ENCODE measurements at places on chromosomes 1 and 21. TPM values are rescaled to one million over a fixed set of nuclear protein-coding genes. Genes with fewer than 3 reads are reported as not detected.
A peak's percentile ranks its signal among the peaks of the same experiment; 100 is the strongest.

TCEA3 gene
- total RNA-seq, result 0.54 TPM

ENO1 gene
- 2,157 TPM for total RNA-seq

IL12RB2 gene
- 0.06 TPM for total RNA-seq

MPL gene
- total RNA-seq, result 0.09 TPM

DNA sequence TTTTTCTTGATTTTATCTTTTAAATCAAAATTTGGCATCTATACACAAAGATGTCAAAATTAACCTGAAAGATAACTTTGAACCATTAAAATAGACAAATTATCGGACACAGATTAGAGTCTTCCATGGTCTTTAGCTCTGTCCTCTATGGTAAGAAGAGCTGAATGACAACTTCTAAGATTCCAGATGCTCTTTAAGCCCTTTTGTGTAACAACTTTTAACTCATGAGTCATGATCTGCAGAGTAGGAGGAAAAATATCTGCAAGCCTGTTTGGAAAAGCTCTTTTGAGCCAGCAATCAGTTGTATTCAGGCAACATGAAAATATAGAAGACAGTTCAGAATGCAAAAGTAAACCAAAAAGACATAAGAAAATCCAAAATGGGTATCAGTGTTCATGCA lies 37.8 kb downstream of the TTC13 start:
- DNase-seq, result no peak

DNA sequence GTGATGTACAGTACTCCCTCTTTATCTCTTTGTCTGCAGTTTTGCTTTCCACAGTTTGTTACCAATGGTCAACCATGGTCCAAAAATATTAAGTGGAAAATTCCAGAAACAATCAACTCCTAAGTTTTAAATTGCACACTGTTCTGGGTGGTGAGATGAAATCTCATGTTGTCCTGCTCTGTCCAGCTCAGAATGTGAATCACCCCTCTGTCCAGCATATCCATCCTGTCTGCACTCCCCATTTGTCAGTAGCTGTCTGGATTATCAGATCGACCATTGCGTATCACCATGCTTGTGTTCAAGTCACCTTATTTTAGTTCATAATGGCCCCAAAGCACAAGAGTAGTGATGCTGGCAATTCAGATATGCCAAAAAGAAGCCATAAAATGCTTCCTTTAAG lies 118.2 kb upstream of the PDE4B start:
- no peak for DNase-seq

DNA sequence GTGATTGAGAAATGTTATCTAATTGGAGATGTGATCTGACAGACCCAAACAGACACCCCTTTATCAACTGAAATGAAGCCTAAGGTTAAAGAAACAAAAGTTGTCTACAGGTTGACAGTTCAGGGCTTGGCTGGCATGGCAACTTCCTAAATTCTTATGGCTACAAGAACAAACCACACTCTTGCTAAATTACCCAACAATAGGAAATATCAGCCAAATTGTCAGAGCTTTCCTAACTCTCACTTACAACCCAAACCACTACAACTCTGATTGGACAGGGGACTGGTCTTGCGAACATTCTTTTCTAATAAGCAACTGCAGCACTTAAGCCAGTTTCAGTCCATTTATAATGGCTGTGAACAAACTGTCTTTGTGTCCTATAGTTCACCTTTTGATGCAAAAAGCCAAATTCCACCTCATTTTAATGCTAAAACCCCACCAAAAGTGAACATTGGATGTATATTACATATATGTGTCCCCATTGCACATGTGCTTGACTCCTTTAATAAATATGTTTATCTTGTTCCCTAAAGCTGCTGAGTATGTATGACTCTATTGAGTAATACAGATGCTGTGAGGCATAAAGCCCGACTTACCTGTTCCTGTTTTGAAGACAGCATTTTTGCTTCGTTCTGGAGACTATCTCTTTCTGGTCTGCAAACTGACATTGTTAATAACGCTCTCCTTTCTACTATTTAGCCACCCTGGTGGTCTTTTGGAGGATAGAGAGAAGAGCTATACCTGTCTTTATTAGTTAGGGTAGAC lies 101.3 kb upstream of the HMCN1 start:
- DNase-seq, result no peak

- peak; percentile 73 for DNase-seq
These were observed 95.0 kb downstream of the EPHB2 start for GRCh38 chr1:22805672-22806038.

- DNase-seq, result no peak
These were observed 6.1 kb upstream of the ST6GALNAC5 start for GRCh38 chr1:76861149-76861548.

GRCh38 chr1:175572932-175573868 lies 170.2 kb downstream of the TNR start:
- DNase-seq, result no peak

- no peak for DNase-seq
These were observed 62.8 kb downstream of the NRIP1 start for GRCh38 chr21:15001857-15002606.

Measured in neural progenitor cell (in vitro differentiated cells).